ENCODE measurements at places on chromosomes 12 and 14.

DNA sequence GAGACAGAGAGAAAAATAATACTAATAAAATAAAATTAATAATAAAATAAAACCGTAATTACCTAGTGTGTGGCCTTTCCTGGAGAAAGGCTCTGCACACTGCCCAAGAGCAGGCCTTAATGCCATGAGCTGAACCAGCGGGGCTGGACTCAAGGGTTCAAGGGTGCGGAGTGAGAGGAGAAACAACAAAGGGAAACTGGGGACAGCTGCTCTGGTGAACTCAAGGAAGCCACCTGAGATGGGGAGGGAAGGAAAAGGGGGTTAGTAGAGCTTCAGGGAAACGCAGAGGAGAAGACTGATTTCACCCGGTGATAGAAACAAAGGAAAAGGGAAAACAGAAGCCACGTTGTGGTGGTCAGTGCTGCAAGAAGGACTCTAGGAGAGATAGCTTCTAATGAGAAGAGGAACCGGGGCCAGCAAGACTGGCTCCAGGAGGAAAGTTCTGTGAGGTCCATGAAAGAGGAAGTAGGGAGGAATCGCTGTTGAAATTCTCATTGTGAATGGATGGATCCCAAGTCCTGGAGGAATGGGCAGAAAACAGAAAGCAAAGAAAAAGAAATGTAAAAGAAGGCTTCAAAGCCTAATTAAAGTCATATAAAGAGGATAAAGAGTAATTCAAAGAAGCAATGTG, 48.3 kb upstream of the BCL2L14 start:
- DNase-seq = no peak

DNA sequence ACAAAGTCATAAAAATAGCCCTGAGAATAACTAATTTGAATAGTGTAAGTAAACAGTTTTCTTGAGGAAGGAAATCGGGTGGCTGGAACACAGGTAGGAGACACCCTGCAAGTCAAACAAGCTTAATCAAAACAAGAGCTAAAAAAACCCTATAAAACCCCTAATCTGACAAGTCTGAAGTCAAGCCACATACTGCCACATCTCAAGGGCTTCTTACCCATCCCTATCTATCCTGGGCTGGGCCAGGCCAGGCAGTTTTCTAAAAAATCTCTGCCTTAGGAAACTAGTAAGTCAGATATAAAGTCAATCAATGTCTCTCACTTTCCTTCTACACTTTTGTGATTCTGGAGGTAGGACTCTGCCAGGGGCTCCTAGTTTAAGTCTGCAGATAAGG, 15.3 kb downstream of the UBE2N start:
- DNase-seq = no peak

DNA sequence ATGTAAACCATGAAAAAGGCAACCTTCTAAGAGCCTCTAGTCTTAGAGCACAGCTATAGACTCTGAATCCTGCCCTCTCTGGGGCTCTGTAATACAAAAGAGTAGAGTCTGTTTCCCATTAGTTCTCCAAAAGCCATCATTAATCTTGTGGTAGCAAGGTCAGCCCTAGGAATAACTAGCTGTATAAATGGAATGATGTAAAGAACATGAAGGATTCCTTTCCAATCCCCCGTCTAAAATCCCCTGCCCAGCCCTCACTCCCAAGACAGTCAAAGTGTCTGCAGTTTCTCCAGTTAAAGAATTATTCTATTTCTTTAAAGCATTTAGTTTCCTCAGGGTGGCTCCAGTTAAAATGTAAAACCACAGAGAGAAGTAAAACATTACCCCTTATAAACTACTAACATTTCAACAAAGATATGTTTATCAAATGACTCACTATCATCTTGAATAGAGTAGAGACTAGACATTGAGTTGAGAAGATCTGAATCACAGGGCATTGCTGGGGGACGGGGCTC, 104.2 kb downstream of the ST8SIA1 start:
- DNase-seq = no peak

- no peak for DNase-seq
Measured at GRCh38 chr14:75771595-75771994, 110.5 kb downstream of the TTLL5 start.

DNA sequence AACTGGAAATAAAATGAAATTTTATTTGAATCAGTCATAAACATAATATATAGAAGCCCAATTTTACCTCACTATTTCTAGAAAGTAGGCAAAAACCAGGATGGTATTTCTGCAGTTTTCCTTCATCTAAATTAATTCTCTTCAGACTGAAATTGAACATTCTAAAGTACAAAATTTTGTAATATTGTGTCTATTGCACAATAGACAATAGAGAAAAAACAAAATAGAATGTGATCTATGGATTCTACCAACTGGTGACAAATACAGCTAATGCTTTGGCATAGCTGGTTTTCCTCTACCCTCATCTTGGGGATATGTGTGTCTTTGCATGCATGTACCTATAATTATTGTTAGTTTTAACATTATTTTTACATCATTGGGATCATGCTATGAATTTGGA, 8.5 kb upstream of the PTPRR start:
- DNase-seq = no peak

DNA sequence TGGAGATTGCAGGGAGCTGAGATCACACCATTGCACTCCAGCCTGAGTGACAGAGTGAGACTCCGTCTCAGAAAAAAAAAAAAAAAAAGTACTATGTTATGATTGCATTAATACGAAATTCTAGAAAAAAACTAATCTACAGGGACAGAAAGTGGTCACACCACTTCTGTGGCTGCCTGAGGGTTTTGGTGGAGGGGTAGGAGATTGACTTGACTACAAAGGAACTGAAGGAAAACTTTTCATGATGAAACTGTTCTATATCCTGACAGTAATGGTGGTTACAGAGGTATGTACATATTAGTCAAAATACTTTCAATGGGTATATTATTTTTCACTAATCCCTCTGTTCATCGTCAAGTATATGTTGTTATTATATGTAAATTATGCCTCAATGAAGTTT, 42.1 kb downstream of the FOXN3 start:
- no peak for DNase-seq

DNA sequence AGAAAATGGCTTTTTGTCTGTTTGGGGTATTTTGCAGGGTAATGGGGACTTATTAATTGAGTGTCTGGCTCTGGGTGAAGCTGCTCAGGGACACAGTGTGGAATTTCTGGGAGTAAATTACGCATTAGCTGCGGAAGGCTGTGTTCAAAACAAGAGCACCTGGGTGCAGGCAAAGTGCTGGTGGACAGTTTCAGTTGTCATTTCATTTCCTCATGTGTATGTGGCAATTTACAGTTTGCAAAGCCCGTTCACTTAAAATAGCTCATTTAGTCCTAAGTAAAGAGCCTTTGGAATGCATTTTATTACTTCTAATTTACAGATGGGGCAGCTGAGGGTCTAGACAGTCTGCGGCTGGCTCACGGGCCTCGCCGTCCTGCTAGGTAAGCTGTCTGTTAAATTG, 546.8 kb downstream of the BCL11B start:
- DNase-seq = no peak

- no peak for DNase-seq
Measured at GRCh38 chr14:33504246-33505099, 446.4 kb downstream of the EGLN3 start.

DNA sequence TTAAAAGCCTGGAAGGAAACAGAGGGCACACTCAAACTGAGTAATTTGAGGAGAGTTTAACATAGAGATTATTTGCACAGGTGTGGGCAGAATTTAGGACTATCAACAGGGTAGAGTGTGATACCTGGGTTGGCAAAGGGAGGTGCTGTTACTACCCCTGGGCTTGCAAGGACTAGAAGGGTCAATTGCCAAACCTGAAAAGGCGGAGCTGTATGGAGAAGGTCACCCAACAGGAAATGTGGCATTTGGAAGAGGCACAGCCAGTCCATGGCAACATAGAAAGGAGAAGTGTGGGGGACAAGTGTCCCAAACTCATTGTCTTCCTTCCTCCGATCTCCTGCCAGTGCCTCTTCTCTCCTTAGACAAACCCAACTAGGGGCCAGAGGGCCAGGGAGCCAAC, 21.6 kb upstream of the MED13L start:
- no peak for DNase-seq

- DNase-seq = no peak
Measured at GRCh38 chr14:96706893-96707292, 90.3 kb upstream of the VRK1 start.

DNA sequence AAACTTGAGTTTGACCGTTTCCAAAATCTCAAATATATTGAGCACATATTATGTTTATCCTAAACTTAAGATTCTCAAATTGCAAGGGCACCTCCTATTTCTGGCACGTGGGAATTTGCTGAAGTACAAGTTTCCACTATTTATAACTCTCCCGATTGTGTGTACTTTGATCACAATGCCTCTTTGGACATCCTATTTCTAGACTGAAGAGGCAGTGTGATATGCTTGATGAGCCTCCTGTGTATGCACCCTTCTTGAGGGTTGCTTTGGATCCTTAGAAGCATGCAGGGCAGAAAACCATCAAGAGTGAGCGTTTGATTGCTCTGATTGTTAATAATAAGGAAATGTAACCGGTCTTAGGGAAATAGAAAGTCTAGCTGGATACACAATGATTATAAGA, 218.9 kb upstream of the RBM19 start:
- DNase-seq = no peak

- no peak for DNase-seq
Measured at GRCh38 chr12:76914102-76914859, 35.5 kb upstream of the CSRP2 start.

DNA sequence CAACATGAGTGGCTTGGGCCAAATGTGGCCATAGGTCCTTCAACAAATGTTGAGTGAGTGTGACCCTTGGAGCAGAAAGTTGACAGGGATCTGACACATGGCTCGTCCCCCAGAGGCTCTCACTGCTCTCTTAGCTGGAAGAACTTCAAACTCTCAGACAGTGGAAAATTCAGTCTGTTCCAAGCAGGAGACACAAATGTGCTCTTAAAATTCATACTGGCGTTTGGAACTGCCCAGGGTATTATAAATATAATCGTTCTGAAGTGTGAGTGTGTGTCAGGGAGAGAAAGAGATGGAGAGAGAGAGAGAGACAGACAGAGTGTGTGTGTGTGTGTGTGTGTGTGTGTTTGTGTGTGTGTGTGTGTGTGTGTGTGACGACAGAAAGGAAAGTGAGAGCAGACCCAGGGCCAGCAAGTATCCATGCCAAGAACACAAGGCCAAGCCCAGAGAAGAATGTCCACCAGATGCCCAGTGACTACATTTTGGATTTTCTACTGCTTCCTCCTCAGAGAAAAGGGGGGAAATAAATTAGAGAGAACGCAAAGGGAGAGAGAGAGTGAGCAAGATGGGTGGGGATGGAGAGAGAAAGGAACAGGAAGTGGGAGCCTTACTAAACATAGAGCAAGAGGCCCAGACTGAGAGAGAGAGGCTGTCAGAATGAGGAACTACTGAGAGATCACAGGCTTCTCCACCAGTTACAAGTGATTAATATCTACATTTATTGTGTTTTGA, 193.6 kb upstream of the NUDT4 start:
- no peak for DNase-seq

- DNase-seq = no peak
Measured at GRCh38 chr14:95265106-95266094, 54.3 kb downstream of the CLMN start.

GRCh38 chr14:96509457-96510090, 7.4 kb downstream of the PAPOLA start:
- DNase-seq = no peak

DNA sequence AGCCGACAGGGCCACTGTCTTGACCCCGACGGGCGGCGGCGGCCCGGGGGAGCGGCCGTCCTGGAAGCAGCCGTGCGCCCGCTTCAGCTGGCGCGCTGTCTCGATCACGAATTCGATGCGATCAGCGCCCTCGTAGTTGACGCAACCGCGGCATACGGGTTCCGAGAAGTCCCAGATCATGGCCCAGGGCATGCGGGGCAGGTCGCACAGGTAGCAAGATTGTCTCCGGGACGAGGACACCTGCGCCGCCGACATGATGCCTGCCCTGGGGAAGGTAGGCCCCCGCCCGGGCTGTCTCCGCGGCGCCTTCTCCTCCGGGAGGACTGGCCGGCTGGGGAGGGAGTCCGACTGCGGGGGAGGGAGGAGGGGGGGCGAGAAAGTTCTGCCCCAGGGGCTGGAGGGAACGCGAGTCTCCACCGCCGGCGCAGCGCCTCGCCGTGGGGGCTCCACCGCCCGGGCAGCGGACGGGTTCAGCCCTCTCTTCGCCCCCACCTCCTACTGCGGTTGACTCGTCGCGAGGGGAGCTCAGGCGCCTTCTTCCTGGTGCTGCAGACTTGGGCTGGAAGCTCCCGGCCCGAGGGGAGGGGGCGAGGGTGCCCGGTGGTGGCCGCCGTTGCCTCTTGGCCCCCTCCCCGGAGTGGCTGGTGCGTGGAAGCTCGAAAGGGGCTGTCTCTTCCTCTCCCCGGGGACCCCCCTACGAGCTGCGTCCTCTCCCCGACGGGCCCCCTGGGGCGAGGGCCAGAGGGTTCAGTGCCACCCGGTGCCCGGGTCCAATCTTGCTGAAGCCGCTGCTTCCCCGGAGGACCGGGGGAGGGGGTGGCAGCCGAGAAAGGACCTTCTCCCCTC, 747 bp downstream of the IRF2BPL start:
- no peak for DNase-seq

DNA sequence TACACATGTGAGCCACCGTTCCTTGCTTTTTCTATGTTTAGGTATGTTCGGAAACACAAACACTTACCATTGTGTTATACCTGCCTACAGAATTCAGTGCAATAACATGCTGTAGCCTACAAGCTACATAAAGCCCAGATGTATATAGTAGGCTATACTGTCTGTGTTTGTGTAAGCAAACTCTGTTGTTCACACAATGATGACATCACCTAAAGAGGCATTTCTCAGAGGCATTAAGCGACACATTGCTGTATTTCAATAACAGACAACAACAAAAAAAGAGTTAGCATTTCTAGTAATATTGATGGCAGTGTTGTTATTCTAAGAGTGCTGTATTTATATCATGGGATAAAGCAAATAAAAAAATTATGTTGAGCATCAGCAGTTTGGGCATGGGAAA, 70.2 kb downstream of the MED13L start:
- no peak for DNase-seq

DNA sequence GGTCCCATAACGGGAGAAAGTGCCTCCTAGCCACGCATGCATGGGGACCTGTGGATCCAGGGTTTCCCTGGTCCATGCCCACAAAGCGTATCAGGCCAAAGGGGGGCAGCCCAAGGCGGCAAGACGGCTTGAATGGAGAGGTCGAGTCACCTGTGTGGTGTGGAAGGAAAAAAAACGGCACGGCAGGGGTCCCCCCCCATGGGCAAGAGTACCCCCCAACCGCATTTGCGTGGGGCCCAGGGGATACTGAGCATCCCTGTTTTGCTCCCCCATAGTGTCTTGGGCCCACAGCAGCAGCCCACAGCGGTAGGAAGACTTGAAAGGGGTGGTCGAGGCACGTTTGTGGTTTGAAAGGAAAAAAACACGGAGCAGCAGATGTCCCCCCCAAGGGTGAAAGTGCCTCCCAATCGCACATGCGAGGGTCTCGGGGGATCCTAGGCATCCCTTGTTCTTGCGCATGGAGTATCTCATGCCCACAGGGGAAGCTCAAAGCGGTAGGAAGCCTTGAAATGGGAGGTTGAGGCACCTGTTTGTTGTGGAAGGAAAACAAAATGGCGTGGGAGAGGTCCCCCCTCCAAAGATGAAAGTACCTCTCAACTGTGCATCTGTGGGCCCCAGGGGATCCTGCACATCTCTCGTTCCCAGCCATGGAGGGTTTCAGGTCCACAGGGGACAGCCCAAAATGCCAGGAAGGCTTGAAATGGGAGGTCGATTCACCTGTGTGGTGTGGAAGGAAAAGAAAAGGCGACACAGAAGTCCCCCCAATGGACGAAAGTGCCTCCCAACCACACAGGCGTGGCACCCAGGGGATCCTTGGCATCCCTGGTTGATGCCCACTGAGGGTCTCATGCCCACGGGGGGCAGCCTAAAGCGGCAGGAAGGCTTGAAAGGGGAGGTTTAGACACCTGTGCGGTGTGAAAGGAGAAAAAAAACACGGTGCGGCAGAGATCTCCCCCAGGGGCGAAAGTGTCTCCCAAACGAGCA, 577.5 kb downstream of the ALG10 start:
- no peak for DNase-seq

Measured in stimulated activated CD4-positive, alpha-beta T cell treated with anti-CD3 and anti-CD28 coated beads, Interleukin-1b, Interleukin-23, amount 100 ng/mL, for 1 hour (primary cell).